ENCODE measurements at places on chromosomes 5 and 9. TPM values are rescaled to one million over a fixed set of nuclear protein-coding genes. Genes with fewer than 3 reads are reported as not detected.
A peak's percentile ranks its signal among the peaks of the same experiment; 100 is the strongest.

DNA sequence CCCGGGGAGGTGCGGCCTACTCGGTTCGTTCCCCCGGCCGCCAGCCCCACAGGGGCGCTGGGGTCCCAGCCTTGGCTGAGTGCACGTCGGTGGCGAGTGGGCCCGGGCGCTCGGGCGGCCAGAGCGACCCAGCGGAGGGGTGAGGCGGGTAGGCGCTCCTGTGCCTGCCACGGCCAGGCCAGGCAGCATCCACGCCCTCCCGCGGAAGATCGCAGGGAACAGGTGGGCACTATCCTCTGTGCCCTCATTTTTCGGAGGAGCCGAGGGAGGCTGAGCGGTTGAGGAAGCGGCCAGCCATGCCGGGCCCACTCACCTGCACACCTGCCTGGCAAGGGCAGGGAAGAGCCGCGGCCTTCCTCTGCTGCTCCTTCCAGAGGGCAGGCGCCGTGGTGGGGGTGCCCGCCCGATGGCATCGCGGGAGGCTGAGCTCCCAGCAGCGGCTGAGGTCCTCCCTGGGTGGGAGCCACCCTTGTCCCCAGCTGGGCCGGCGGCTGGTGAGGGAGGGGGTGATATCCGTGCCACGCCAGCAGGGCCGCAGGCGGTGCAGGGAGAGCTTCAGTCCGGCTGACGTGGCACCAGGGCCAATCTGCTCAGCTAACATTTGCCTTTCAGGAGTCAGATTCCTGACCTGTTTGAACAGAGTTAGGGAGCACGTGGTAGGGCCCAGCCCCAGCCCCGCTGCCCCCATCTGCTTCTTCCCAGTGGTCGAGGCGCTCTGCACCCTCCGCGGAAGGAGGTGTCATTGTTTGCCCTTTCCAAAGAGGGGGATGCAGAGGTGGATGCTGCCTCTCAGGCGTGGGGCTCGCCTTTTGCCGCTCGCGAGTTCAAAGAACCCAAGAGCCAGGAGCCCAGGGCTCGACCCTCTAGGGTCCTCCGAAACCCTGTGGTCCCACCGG lies 1.6 kb upstream of the SEC16A start:
- peak; percentile 10 for DNase-seq

- peak; percentile 35 for DNase-seq
These were observed 117.6 kb upstream of the ANKRD55 start for GRCh38 chr5:56350597-56351170.

ADRA1B gene
- polyA plus RNA-seq = 0.37 TPM

DNA sequence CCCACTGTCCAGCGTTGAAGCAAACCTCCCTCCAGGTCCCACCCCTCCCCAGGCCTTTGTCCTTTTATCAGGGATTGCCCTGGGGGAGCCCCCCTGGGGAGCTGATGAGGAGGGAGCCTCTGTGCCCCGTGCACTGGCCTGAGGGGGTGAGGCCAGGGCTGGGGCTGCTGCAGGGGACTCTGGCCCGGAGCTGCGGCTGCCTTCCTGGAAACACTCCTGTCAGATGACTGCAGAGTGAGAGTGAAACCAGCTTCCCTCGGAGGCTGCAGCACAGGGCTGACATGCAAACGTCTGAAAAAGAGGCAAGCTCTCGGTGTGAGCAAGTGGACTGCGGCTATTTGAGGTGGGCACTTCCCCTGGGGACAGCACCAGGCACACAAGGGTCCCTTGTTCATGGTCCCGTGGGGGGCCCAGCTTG lies 4.6 kb upstream of the TRAF2 start:
- DNase-seq = no peak

DNA sequence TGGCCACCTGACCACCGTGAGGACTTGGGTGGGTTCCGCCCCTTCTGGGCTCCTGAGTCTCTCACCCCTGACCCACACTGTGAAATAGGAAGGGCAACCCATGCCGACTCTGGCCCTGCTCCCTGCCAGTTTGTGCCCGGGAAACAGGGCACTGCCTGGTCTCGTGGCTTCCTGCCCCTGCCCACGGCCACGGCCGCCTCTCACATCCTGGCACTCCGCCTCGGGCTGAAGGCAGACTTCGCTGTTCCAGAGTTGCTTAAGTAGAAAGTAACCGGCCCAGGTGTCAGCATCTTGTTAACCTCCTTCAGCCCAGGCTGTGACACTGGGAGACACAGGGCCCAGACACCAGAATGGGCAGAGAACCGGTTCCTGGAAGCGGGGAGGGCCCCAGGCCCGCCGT lies 68.7 kb upstream of the RNU6ATAC start:
- DNase-seq = no peak

GRCh38 chr9:94610181-94610606 lies 16.6 kb upstream of the FBP2 start:
- DNase-seq = no peak

GRCh38 chr5:17106521-17106920 lies 110.9 kb upstream of the BASP1 start:
- DNase-seq = peak; percentile 30

DNA sequence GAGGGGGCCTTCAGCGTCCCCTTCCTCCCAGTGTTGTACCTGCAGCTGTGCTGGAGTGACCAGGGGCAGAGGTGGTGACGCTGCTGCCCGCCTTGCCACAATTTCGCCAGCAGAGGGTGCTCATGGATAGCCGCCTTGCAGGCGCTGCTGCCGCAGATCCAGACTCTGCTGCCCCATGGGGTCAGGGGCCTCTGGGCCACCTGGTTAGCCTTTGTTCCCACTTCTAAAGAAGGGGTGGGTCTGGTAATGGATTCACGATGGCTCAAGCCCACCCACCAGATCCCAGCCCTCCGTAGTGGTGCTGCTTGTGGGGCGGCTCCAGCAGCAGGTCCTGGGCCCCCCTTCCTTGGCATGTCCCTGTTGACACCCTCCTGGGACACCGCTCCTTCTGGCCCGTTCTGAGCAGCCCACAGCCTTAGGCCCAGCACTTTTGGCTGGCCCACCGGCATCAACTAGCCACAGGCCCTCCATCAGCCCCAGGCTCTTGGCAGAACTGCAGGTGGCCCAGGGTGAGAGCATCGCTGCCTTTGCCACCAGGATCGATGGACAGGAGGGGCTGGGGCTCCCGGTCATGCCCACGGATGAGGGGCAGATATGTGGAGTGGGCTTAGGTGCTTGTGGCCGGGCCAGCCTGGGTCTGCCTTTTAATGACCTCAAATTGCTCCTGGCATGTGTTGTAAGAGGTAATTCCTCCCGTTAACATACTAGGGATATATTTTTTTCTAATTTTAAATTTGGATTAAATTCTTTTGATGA lies 57.2 kb downstream of the COL5A1 start:
- peak; percentile 79 for DNase-seq

- no peak for DNase-seq
These were observed 29.9 kb upstream of the OBP2B start for GRCh38 chr9:133238851-133239532.

DNA sequence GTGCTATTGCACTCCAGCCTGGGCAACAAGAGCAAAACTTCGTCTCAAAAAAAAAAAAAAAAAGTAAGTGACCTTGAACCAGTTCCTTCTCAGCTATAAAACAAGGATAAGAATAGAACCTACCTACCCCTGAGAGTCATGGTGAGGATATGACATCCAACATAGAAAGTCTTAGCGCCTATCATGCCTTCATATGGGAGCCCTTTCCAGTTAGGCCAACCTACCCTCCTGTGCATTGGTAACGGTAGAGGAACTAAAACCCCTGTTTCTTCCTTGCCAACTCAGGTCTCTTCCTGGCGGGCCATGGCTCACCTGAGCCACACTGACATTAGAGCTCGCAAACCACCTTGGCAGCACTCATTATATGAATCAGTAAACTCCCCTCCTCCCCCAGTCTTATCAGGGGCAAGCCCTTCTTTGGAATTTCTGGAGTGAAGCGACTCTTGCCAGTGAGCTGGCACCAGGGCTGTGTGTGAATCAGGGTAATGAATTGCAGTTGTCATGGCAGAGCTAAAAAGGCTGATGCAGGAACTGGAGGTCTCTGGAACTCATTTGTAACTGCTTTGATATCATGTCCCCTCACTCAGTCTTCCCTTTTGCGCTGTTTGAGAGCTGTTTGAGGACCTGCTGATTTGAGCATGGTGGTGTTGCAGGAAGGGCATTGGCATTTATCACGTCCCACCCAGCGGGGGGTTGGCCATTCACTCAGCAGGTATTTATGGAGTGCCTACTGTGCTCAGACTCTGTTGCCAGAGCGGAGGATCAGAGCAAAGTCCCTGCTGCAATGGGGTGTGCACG lies 10.3 kb downstream of the WWC1 start:
- DNase-seq = no peak

- DNase-seq = no peak
These were observed 4.4 kb downstream of the SNX18 start for GRCh38 chr5:54521856-54522479.

- peak; percentile 50 for DNase-seq
These were observed 111.1 kb downstream of the PAM start for GRCh38 chr5:102866237-102866600.

DNA sequence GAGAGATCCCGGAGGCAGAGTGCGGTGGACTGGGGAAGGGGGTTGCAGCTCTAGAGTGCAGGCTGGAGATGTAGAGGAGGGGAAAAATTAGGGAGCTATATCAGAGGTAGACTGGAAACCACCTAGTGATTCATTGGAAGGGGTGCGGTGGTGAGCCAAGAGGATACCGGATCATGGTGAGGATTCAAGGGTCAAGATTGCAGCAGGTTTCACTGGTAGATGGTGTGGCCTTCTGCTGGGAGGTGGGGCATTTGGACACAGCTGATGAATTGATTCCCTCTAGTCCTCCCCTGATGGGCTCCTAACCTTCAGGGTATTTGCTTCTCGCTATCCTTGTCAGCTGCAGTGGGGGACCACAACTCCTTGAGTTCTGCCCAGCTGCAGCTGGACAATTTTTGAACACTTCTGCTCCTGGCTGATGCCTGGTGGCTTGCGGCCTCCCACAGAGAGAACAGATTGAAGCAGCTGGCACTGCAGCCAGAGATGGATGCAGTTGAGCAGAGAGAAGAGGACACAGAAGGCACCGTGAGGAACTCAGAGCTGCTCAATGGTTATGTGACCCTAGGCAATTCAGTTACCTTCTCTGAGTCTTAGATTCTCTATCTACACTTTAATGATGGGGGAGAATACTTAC lies 134.4 kb upstream of the ABCA1 start:
- peak; percentile 48 for DNase-seq

RANBP17 gene
- 7.6 TPM for polyA plus RNA-seq

GRCh38 chr5:51983161-51983560 lies 599.9 kb downstream of the ISL1 start:
- DNase-seq = no peak

- no peak for DNase-seq
These were observed 367.1 kb downstream of the CSNK1G3 start for GRCh38 chr5:123879071-123879470.

GRCh38 chr5:8184455-8185063 lies 315.6 kb downstream of the MTRR start:
- no peak for DNase-seq

OR2V1 gene
- polyA plus RNA-seq = not detected

DNA sequence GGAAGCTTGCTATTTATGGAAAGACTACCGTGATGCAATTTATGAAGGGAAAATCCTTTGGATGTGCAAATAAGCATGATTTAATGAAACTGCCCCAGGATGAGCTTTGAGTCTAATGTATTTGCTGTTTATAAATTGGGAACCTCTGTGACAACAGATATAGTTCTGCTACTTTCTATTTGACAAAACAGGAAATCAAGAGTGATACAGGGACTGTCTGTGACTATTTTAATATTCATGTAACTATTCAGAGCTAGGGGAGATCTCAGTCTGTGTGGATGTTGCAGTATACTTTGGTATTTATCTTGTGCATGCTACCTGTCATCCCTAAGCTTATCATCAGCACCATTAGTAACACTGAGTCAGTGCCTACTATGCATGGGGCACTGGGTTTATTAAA lies 132.1 kb downstream of the PDZD2 start:
- DNase-seq = no peak

GRCh38 chr9:70581214-70581954 lies 166.9 kb upstream of the KLF9 start:
- no peak for DNase-seq

DNA sequence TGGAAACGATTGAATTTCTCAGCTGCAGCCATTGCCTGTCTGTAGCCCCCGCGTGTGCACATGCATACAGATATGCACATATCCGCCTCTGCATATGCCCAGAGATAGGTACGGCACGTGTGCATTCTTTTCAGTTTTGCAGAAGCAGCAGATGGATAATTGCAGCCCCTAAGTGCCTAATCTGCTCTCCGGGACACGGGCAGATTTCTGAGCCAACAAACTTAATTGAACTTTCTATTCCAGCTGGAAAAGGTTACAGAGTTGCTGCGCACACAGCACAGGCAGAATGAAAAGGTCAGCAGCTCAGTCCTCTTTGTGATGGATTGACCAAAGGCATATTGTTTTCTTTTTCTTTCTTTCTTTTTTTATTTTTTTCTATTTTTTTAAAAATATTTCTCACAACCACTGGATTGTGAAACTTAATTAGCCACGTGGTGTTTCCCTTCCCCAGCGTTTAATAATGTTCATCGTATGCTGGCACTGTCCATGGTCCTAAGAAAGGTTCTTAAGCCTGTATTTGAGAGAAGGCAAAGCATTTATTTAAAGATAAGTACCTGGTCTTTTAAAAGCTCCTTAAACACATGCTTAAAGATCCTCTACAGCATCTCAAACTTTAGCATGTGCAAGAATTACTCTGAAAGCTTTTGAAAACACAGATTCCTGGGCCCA lies 270.2 kb upstream of the BRINP1 start:
- peak; percentile 17 for DNase-seq

DNA sequence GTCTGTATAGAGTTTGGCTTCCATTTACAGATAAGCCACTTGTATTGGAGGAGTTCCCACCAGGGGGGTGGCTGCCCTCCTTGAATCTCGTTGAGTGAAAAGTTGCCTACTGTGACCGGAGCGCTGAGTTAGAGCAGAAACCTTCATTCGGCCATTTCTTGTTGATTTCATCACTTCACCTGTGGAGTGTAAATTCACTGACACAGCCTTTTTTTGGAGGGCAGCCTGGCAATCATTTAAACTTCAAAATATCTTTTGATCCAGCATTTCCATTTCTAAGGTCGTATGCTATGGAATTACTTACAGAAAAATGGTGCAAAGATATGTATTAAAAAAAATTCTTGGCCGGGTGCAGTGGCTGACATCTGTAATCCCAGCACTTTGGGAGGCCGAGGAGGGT lies 40.8 kb downstream of the PRRC2B start:
- DNase-seq = no peak

GARIN3 gene
- not detected for polyA plus RNA-seq

GRCh38 chr5:141705469-141705868 lies 23.4 kb upstream of the ARAP3 start:
- DNase-seq = no peak

- no peak for DNase-seq
These were observed 23.9 kb downstream of the PIK3R1 start for GRCh38 chr5:68239487-68239886.

GRCh38 chr5:111655169-111655924 lies 101.6 kb downstream of the NREP start:
- DNase-seq = peak; percentile 60

DNA sequence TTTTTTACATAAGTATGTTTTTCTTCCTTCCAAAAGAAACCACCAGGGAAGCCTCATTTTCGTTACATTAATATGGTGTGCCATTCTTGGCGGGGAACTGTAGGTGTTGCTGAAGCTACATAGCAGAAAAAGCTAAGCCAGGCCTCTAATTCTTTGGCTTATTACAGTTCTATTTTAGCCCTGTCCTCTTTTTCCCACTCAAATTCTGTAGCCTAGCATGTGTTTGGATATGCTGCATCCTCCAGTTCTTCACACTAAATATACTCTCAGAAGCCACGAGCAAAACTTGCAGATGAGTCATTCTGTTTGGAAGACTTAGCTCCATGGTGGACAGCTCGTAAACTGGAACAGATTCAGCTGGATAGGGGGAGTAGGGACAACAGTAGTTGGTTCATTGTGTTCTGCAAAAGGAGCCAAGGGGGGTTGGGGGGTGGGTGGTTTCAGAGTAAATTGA lies 369.4 kb downstream of the TMEM161B start:
- peak; percentile 0 for DNase-seq

Data from muscle of back (tissue), 13 donors.